ENCODE measurements at places on chromosomes 1 and 21.
A peak's percentile ranks its signal among the peaks of the same experiment; 100 is the strongest.

DNA sequence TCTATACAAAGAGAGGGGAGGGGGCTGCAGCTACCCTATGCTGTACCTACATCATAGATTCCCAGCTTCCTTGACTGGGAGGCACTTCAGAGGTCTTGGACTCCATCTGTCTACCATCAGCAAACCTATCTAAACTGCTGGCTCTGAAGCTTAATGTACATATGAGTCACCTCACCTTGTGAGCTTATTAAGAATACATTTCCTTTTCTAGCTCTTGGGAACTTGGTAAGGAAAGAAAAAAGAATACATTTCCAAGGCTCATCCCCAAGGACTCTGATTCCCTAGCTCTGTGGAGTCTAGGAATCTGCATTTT lies 50.0 kb upstream of the PRELP start:
- DNase-seq, result no peak

DNA sequence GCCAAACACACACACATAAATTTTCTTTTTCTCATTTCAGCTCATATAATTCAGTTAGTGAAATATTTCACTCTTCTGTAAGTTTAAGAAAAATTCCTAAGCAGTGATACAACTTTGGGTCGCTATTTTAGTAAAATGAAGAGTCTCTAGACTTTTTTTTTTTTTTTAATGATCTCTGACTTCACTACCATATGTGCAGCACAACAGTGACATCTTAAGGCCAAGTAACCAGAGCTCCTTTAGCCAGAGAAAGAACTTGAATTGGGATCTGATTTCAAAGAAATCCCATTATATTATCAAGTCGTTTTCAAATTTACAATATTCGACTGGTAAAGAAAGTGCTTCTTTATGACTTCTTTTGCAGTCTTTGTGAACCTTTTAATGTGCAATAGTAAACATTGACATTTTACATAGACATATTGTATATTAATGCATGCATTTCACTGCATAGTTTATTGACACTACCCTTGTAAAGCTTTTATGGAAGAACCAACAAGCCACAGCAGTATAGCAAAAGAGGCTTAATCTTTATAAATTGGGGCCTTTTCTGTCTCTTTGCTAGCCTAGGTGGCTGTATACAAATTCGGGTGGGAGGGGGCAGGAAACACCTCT lies 62.2 kb downstream of the LRRC40 start:
- no peak for DNase-seq

GRCh38 chr1:3038113-3038551 lies 16.9 kb downstream of the ACTRT2 start:
- no peak for DNase-seq

DNA sequence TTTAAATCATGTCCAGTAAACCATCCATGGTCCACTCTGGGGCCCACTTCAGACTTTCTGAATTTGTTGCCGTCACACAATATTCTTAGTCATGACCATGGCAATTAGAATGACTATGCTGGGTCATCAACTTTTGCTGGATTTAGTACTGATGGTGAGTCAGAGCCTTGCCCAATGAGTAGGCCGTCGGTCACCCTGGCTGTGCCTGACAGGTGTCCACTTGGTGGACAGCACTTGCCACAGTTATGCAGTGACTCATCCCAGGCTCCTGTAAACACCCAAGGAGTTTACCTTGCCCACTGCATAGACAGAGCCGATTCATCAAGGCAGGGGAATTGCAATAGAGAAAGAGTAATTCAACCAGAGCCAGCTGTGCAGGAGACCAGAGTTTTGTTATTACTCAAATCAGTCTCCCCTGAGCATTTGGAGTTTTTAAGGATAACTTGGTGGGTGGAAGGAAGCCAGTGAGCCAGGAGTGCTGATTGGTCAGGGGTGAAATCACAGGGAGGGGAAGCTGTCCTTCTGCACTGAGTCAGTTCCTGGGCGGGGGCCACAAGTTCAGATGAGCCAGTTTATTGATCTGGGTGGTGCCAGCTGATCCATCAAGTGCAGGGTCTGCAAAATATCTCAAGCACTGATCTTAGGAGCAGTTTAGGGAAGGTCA lies 333.8 kb downstream of the PTPRU start:
- DNase-seq, result no peak

DNA sequence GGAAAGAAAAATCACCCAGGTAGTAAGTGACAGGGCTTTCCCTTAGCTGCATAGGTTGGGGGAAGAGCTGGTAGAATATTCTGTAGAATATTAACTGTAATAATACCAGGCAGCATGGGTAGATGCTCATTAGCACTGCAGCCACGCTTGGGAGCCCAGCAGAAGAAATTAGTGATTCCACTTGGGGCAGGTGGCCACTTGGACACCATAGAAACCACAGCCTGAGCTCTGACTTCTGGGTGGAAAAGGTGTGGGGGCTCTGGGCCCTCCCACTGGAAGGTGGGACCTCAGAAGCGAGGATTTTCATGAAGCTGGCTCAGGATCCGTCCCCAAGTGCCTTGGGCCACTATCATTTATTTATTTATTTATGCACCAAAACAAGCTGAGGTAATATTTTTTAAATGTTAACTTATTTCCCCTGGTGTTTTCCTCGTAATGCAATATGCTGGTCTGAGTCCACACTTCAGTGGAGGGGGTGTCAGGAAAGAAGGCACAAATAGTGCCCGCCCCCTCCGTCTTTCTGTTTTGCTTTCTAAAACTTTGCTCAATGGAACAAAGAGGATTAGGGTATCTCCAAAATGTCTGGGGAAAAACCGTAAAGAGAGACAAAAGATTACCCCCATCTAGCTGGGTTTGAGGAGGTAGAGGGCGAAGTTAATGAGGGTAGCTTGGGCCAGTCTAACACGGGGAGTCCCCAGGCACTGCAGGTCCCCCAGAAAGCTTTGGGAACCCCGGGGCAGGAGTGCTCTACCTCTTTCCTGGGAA lies 75.2 kb upstream of the GADD45A start:
- DNase-seq, result no peak

DNA sequence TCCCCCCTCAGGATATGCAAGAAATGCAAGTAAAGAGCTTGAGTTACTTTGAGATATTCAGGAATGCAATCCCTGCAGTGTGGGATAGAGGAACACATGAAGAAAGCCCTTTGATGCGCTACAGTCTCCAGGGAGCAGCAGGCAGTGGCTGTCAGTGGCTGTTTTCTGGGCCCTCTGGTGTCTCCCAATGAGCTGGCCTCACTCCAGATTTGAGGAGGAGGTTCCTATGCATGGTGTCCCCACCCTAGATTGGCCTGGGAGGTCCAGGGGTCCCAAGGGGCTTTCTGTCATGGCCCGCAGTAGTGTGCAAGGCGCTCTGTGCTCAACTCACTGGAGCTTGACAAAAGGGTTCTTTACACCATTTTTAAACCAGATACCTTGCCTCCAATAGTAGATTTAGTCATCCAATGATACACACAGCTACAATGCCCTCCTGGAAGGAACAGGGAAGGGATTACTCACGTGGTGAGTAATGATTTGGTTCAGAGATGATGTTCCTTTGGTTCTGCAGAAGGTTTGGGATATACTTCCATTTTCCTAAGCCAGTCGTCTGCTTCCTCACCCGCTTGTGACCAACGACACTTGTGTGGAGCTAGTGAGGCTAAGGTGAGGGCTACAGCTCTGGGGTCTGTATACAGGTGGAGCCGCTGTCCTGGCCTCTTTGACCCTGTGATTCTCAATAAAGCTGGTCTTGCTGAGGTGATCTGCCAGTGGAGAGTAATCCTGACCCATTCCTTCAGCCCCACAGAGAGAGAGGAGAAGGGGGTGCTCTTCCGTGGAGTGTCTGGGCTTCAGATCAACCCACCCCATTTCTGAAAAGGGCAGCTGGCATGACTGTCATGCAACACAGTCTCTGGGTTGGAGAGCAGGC lies 6.6 kb downstream of the BATF3 start:
- no peak for DNase-seq

DNA sequence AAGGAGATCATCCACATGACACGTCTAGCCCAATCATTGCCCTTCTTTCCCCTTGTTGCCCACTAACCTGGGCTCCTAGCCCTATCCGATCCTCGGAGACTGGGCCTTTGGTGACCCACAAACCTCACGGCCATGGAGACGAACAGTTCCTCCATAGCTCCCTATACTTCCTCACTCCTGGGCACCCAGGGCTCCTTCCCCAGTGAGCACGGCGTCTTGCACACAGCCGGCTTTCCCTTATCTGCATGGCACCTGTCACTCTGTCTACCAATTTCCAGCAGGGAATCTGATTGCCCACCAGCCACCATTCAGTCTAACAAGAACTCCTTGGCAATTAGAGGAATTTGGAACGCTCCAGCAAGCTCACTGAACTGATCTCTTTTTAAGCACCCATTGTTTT lies 3.1 kb downstream of the GNG4 start:
- DNase-seq, result peak; percentile 61

DNA sequence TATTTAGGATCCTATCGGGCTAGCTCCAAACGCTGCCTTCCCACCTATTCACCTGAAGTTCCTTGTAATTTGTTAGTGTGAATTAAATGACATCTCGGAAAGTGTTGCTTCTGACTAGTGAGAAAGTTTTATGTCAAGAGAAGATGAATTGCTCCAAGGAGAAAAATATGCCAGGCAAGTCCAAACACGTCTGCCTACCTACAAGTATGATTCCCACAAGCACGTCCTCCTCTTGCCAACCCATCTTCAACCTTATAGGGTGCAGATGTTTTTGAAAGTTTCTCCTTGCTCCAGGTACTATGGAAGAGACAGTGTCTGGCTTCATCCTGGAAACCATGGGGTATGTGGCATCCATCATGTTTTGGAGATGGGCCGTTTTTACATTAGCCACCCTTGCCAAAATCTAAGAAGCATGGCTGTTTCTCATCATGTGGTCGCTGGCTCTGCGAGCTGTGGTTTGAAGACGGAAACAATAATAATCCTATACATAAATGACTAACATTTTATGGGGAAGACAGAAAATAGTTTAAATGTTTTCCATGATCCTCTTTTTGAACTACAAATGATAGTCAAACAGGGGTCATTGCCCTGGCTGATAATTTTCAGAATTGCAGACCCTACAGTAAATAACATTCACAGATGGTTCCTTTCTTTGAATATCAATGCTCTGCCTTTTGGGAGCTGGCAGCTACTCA lies 505.8 kb downstream of the SMYD3 start:
- no peak for DNase-seq

DNA sequence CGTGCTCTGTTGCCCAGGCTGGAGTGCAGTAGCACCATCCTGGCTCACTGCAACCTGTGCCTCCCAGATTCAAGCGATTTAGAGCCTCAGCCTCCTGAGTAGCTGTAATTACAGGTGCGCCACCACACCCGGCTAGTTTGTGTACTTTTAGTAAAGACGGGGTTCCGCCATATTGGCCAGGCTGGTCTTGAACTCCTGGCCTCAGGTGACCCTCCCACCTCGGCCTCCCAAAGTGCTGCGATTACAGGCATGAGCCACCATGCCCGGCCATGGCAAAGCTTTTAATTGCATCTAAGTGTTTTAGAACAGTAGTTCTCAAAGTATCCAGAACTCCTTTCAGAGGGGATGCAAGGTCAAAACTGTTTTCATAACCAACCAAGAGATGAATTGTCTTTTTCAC lies 25.1 kb upstream of the IFNGR2 start:
- no peak for DNase-seq

DNA sequence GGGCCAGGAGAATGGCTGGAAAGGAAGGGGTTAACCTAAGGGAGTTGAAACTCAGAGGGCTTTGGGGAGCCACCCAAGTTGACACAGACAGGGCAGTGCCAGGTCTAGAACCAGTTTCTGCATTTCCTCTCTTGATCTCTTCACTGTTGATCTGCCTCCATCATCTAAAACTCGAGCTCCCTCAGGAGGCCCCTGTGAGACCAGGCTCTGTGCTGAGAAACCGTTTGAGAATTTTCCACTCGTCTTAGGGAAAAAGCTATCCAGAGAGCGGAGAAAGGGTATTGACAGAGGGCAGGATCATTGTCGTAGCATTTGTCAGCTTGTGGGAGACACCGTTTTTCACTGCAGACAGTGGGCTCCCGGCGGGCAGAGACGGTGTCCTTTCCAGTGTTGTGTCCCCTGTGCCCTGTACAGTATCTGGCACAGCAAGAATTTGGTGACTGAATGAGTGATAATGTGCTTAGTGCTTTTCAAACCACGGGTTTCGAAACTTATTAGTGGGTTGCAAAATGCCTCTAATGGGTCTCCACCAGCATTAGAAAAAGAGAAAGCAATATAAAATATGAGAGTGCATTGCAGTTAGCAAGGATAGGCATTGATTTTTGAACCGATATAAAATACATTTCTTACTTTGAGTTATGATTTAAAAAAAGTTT lies 31.1 kb downstream of the PROK1 start:
- no peak for DNase-seq

- no peak for DNase-seq
Measured at GRCh38 chr1:41608211-41608610, 123.7 kb upstream of the EDN2 start.

DNA sequence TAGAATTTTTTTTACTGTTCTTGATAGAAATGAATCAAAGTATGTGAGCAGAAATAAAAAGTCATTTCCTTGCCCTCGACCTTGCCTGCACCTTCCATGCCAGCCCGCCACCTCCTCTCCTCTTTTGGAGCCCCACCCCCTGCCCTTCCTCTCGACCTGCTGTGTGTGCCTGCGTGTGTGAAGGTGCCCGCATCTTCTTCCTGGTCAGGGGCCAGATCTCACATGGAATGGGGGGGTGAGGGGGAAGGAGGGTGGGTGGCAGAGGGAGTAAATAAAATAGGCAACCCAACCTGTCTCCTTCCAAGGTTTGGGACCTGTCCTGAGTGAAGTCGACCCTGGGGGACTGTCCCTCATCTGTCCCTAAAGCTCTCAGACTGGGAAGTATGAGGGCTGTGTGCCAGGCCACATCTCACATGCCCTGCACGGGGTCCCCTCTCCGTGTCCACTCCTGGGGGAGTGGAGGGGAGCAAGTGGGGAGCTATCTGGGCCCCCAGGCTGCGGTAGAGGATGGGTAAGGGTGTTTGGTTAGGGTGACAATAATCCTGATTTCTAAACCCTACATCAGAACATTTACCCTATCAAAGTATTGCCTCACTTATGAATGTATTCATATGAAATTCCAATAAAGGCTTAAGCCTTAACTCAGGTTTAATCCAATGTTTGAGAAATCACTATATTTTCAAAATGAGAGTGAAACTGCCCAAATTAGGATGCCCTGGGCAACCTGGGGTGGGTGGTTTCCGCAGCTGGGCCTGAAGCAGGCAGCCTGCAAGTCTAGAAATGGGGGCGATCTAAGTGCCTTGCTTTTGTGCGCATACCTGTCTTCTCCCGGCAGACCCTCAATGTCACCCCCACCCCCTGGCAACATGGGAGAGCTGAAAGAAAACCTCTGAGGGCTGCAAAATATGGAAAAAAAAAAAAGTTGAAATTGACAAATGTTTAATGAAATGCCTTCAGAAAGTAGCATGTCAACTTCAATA lies 15.4 kb downstream of the AMPD2 start:
- DNase-seq, result no peak

DNA sequence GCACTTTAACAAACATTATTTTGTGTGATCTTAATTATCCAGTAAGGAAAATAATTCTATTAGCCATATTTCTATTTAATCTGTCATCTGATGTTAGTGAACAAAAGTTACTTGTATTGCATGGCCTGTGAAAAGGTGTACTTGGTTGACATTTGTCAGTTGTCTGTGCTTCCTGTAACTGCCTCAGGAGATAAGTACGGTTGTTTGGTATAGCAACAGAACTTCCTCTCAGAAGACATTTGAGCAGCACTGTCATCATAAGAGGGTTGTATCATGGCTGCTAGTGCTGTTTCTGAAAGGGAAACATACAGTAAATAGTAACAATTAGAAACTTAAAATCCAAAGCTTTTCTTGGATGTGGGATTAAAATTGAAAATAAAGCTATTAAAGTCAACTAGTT lies 3.4 kb downstream of the BLZF1 start:
- no peak for DNase-seq
